ENCODE measurements at places on chromosomes 6 and 20. TPM values are rescaled to one million over a fixed set of nuclear protein-coding genes. Genes with fewer than 3 reads are reported as not detected.

Gene GHRH
- total RNA-seq, result not detected

Gene LRRC73
- 0.21 TPM for total RNA-seq

Gene TBXT
- total RNA-seq, result not detected

Gene SMLR1
- not detected for total RNA-seq

Gene EYS
- total RNA-seq, result 0.37 TPM

Gene POU5F1
- 0.60 TPM for total RNA-seq

Gene VSX1
- not detected for total RNA-seq

Gene PKIB
- 4.1 TPM for total RNA-seq

Gene LRRN4
- 0.14 TPM for total RNA-seq

Gene COL11A2
- total RNA-seq, result not detected

Gene USP49
- 1.3 TPM for total RNA-seq

Gene VWA7
- total RNA-seq, result 1.6 TPM

Gene PLCB4
- total RNA-seq, result 4.4 TPM

Gene FRK
- total RNA-seq, result 2.7 TPM

Gene TSHZ2
- 1.2 TPM for total RNA-seq

Gene FAM210B
- 17.0 TPM for total RNA-seq

Gene DPPA5
- total RNA-seq, result not detected

Gene RRP36
- total RNA-seq, result 80.3 TPM

Gene KIF25
- total RNA-seq, result not detected

Gene TRIM40
- not detected for total RNA-seq

All from airway epithelial cell (primary cell).